ENCODE measurements at places on chromosomes 1 and 21.

DNA sequence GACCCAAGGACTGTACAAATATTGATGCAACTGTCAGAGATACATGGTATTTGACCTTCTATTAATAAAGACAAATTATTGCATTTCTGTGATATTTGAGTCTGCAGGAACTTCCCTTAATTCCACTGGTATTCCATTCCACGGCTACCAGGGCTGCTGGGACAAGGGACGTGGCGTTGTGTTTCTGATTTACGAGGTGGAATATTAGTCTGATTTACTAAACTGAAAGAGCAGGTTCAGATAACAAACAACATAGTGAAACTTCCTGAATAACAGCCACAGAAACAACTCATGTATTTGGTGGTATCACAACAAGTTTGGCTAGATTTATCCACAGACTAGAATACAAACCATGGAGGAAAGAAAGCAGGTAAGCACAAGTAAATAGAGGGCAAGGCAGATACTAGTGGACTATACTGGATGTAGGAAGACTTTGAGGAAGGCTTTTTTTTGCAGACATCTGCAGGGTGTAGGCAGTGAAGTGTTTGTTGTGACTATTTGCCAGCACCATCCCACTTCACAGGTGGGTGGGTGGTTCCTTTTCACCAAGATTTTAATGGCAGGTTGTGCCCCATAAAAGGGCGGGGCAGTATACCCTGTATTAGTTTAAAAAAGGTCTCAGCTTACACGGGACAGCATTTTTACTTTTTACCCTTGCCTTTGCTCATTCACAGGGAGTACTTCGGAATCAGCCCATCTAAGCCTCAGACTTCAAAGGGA, 100.4 kb downstream of the FGGY start:
- DNase-seq: no peak

DNA sequence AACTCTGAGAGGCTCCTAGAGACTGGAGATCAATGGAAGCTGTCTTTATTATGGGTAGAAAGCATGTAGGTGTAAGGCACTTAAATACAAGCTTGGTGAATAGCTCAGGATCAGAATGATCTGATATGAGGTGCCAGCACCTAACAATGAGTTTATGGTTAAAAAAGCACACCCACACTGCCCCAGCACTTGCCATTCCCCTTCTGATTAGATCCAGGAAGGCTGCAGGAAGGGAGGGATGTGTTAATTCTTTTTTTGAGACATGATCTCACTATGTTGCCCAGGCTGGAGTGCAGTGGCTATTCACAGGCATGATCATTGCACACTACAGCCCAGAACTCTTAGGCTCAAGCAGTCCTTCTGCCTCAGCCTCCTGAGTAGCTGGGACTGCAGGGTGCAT, 71.8 kb upstream of the IVNS1ABP start:
- no peak for DNase-seq

- DNase-seq: no peak
Observed at GRCh38 chr1:29691499-29691898, 455.2 kb downstream of the PTPRU start.

- no peak for DNase-seq
Observed at GRCh38 chr1:77970192-77970591, 8.7 kb downstream of the FUBP1 start.

- DNase-seq: no peak
Observed at GRCh38 chr1:162631546-162632191, 595 bp upstream of the DDR2 start.

DNA sequence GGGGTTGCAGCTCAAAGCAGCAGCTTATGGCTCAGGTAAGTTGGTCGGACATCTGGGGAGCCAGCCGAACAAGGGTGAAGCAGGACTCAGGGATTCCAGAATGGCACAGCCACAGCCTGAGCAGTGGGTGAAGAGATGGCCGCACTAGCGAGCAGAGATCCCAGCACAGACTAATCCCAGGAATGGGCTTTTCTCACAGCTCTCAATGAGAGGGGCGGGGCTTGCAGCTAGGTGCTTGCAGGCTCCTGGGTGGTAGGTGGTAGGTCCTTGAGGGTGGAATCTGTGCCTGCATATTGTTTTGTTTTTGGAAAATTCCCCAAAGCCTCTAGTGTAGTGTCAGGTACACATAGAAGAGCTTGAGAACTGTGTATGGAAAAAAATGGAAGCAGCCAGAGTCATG, 9.0 kb downstream of the KIAA0040 start:
- DNase-seq: no peak

- no peak for DNase-seq
Observed at GRCh38 chr21:22725436-22725835, 1727.2 kb downstream of the NCAM2 start.

- no peak for DNase-seq
Observed at GRCh38 chr1:207959141-207959825, 48.4 kb upstream of the CD34 start.

DNA sequence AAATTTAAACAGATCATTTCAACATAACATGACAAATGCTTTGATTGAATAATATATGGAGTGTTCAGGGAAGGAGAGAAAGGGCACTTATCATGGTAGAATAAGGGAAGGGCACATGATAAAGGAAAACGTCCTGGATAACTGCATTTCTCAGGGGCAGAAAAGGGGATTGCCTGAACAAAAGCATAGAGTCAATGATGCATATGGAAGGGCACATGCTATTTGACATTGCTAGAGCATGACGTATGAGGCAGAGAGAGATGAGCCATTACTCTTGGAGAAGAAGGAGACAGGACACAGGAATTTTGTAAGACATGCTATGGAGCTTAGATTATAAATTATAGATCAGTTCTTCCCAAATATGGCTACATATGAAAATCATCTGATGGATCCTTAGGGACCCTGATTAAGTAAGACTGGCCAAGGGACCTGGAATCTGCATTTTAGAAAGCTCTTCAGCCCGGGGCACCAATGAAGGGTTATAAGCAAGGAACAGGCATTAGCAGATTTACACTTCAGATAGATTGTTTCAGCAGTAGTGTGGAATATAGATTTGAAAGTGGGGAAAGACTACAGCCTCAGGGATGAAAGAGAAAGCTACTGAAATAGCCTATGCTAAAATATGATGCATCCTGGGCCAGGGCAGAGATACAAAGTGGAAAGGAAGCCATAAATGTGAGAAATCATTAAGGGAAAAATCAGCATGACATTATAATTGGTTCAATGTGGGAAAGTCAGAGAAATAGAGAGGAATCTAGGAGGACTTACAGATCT, 21.3 kb downstream of the FMO2 start:
- DNase-seq: no peak

- DNase-seq: no peak
Observed at GRCh38 chr1:229390130-229390529, 43.8 kb downstream of the ACTA1 start.

- DNase-seq: no peak
Observed at GRCh38 chr1:162926906-162927305, 65.9 kb upstream of the CCDC190 start.

DNA sequence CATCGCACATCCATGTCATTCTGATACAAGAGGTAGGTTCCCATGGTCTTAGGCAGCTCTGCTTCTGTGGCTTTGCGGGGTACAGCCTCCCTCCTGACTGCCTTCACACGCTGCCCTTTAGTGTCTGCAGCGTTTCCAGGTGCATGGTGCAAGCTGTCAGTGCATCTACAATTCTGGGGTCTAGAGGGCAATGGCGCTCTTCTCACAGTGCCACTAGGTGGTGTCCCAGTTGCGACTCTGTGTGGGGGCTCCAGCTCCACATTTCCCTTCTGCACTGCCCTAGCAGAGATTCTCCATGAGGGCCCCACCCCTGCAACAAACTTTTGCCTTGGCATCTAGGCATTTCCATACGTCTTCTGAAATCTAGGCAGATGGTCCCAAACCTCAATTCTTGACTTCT, 138.2 kb upstream of the BRINP3 start:
- DNase-seq: no peak

DNA sequence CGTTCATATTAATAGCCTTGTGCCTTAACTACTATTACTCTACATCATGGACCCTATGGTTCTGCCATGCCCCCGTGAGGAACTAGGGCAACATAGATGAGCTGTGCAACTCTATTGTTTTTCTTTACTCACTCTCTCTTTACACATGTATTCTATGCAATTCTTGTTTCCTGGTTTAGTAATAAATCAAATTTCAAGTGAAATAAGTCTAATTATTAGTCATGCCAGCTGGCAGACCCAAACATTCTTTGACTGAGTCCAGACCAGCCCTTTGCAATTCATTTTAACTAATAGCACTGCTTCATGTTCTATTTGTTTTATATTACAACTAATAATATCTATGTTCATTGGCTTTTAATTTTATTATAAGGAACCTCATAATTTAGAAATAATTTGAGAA, 789.3 kb upstream of the ADAMTS5 start:
- DNase-seq: no peak

GRCh38 chr1:56322211-56322610, 257.2 kb downstream of the PLPP3 start:
- no peak for DNase-seq

DNA sequence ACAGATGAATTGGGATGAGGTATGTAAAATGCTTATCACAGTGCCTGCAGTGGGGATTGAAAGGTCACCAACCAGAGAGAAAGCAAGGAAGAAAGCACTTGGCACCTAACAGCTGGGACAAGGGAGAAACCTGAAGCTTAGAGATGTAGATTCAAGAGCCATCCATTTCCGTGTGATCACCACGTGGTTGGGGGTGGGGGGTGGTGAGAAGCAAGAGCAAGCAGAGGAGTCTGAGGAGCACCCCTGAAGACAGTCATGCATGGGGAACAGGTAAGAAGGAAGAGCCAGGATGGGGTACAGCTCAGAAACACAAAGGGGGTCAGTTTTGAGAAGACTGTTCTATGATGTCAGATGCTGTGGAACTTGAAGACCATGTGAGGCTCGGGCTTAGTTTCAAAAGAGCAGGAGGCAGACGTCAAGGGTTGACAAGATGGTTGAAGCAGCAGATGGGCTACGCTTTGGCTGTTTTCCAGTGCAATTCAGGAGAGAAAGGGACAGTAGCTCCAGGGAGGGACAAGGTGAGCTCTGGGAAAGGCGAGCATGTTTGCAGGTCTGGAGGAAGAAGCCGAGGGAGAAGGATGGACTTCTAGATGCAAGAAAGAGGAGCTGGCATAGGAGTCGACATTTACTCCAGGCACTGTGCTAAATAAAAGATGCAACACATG, 17.4 kb downstream of the KANK4 start:
- no peak for DNase-seq

Data from Kasumi-1 (cell line).